ENCODE measurements at places on chromosomes 2 and 18.
A peak's percentile ranks its signal among the peaks of the same experiment; 100 is the strongest.

DNA sequence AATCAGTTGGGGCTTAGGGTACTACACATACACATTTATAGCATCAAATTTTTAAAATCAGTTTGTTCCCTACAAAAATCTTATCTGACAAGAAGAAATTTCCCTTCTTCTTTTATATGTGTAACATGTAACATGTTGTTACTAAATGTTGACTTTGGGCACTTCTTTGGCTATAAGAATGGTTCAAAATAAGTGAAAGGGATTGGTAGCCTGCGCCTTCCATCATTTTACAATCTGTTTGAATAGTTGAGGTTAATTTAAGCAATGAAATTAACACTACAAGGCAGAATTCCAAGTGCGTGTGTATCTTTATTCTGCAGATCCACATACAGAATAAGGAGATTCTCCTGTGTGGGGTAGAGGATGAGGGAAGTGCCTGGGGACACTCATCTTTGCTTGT lies 30.2 kb upstream of the SPP2 start:
- DNase-seq: no peak

GRCh38 chr2:148756292-148756975 lies 111.9 kb downstream of the EPC2 start:
- no peak for DNase-seq

DNA sequence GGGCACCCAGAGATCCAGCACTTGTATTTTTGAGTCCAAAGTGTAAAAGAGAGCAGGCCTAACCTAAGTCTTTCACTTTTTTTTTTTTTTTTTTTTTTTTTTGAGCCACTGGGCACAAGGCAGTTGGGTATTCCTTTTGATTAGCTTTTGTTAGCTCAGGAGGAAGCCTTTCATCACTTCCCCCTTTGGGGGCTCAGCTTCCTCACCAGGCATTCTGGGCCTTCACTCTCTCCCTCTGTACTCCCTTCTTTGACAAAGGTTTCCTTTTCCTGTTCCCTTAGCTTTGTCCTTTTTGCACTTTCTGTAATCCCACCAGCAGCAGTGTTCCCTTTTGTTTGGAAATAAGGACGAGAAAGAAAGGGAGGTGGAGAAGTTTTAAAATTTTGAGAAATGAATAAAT lies 88.2 kb downstream of the PKP4 start:
- DNase-seq: no peak

GRCh38 chr2:62032096-62032495 lies 126.6 kb downstream of the COMMD1 start:
- no peak for DNase-seq

DNA sequence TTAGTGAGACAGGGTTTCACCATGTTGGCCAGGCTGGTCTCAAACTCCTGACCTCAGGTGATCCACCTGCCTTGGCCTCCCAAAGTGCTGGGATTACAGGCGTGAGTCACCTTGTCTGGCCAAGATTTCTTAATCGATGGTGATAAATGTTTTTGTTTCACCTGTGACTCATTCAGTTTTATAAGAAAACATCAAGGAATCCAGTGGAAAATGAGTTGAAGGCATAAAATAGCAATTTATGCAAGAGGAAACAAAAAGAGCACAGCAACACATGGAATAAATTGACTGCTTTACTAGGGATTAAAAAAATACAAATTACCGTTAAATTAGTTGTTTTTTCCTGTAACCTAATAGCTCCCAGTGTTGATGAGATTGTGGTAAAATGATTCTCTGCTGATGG lies 80.2 kb downstream of the CDK15 start:
- no peak for DNase-seq

GRCh38 chr18:79186649-79187048 lies 117.5 kb downstream of the ATP9B start:
- no peak for DNase-seq

GRCh38 chr2:159963700-159964099 lies 98.7 kb downstream of the PLA2R1 start:
- no peak for DNase-seq

DNA sequence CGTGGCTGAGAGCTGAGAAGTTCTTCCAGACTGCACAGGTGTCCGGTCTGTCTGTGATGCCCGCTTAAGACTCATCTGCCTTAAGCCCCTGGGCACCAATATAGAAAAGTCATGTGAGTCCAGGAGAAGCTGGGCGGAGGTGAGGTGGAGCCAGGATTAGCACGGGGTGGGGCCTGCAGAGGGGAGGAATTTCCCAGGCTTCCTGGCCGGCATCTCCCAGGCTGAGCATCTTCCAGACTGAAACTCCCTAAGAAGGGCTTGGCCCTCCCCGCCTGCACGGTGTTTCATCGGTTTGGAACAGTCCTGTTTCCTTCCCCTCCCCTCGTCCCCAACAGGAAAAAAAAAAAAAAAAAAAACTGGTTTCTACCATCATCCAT lies 270.3 kb downstream of the ATAD2B start:
- DNase-seq: no peak

- DNase-seq: no peak
These were observed 12.3 kb upstream of the GPR17 start for GRCh38 chr2:127633556-127634065.

DNA sequence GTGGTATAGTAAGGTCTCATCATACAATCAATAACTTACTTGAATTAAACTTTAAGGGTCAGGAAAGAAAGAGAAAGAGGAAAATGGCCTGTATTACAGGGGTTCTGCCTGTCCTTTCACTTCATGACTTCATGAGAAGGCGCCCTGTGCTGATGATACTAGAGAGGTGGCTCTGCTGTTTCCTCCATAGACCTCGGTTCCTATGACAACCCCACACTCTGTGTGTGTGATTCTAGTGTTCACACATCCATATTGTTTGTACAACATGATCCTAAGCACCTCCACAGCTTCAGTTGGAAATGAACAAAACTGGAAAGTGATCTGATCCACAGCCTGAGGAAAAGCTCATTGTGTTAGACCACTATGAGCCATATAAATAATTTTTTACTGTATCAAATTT lies 7.0 kb upstream of the REEP1 start:
- DNase-seq: no peak

DNA sequence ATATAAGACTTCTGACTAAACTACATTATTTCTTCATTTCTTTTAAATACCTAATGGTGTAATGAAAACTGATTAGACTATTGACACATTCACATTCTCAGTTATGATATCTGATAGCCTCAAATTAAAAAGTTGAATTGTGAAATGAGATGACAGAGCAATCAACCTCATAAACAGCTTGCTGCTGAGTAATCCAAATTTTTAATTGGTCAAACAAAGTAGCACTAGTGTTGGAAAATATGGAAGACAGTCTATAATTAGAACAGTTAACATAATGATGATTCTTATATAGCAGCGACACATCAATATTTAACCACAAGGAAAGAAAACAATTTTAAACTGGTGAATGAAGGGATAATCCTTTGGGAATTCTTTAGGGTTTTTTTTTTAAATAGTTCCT lies 91.9 kb upstream of the LRP1B start:
- DNase-seq: no peak

GRCh38 chr18:9539283-9539682 lies 64.0 kb downstream of the RALBP1 start:
- no peak for DNase-seq

- DNase-seq: no peak
These were observed 57.6 kb upstream of the RPRM start for GRCh38 chr2:153536115-153536514.

- no peak for DNase-seq
These were observed 17.2 kb downstream of the FAM98A start for GRCh38 chr2:33581872-33582271.

DNA sequence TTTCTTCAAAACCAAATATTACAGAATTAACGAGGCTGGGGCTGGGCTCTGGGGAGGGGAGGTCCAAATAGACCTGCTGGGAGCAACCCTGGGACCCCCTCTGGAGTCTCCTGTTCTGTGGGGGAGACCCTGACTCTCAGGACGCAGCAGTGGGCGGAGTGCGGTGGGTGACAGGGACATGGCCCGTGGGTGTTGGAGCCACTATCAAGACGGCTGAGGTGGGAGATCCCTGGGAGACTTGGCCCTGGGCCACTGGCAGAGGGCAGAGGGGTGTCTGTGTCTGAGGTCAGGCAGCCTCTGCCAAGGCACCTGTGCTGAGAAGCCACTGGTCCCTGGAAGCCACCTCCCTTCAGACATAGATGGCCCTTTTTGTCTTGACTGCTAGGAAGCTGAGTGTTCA lies 79.5 kb upstream of the CTDP1 start:
- no peak for DNase-seq

GRCh38 chr18:58761970-58762780 lies 90.9 kb downstream of the MALT1 start:
- no peak for DNase-seq

DNA sequence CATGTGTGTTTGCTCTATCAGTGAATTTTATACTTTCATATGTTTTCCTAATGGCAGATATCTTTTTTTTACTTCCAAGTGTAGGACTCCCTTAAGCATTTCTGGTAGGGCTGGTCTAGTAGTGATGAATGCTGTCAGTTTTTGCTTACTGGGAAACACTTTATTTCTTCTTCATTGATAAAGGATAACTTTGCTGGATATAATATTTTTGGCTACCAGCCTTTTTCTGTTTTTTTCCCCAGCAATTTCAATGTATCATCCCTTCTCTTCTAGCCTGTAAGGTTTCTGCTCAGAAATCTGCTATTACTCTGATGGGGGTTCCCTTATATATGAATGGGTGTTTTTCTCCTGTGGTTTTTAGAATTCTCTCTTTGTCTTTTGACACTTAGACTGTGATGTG lies 980.6 kb upstream of the PIK3C3 start:
- no peak for DNase-seq

GRCh38 chr2:5982903-5983265 lies 290.7 kb downstream of the SOX11 start:
- DNase-seq: no peak

DNA sequence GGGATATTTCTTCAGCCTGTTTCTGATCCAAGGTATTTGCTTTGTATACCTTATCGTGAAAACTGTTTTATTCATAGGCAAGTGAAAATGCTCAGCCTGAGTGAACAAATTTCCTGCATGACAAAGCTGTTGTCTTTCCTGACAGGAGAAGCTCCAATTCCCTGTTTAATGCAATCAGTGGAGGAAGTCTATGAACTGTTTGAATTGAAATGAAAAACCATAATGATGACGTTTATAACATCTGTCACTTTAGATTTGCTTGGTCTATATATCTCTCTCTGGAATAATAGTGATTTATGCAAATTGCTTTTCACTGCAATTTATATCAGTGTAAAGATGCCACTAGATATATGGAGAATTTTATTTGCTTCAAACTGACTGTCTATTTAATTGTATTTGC lies 239.4 kb upstream of the HNMT start:
- no peak for DNase-seq

- no peak for DNase-seq
These were observed 971.6 kb downstream of the SUCLG1 start for GRCh38 chr2:83487451-83487850.

DNA sequence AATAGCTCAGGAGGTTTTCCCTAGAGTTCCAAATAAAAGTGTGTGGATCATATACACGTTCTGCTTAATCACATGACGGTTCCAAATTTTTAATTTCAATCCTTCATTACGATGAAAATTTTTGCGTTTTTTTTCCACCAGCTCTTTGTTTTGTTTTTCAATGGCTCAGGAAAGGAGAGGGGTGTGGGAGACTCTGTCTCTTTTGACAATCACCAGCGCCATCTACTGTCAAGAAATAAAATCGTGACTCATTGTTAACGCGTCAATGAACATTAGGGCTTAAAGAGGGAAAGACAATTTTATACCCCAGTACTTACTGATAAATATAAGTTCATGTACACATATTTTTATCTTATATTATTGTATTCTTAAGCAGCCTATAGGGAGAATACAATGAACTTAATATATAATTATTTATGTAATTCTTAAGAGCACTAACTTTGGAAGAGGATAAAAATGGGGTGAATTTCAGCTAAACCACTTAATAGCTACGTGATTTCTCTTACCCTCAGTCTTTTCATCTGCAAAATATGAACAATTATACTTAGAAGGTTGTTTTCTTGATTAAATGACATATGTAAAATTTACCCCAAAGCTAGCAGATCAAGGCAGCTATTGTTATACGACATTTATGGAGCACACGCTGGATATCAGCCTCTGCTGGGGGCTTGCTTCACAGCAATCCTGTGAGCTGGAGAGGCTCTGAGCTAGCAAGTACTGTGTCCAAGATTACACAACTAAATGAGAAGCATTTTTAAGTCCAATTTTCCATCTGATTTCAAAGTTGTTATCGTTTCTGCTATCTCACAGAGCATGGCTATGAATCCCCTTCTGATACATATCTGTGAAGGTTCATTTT lies 47.4 kb upstream of the RMDN2 start:
- peak; percentile 58 for DNase-seq

DNA sequence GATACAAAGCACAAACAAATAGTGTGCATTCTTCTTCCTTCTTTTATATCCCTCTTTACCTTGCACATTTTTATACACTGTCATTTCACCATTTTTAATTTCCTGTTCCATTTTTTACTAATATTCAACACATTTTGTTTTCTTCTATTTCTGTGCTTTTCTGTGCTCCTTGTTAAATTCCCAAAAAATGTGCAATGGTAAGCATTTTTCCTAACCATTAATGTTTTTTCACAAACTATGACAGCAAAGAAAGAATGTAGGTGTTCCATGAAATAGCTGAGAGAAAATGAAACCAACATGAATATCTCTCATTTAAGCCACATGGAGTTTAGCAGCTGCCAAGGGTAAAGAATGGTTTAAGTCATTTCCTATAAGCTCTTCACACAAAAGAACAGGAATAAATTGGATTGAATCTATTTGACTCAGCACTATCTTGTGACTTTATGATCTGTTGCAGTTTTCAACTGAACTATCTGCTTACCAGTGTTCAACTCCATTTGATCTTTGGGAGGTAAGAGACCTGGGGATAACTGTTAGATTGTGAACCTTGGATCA lies 145.7 kb upstream of the CDH19 start:
- no peak for DNase-seq

GRCh38 chr2:207952564-207953345 lies 72.6 kb downstream of the PLEKHM3 start:
- no peak for DNase-seq

DNA sequence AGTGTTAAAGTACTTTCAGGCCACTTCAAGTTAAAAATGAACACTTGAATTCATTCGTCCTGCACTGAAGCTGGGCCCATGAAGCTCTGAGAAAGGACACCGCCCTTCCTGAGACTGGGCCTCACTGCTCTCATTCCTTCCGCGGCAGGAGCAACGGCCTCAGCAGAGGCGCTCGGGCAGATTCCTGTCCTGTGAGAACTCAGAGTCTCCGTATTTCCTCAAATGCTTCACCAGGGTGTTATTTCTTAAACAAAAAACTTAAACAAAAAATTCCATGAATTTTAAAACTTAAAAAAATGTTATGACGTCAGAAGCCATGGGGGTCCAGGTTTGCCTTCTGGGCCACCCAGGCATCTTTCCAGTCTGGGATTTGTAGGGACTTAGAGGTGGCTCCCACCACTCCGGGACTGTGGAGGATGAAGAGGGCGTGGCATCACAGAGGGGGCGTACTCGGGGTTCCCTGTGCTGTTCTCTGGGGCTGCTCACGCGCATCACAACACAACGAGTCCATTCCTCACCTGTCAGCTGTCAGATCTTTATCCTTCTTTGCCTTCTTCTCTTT lies 115.9 kb upstream of the ASB18 start:
- DNase-seq: no peak
